Daoy (cell line): ENCODE measurements at places on chromosomes 2 and 18.
A peak's percentile ranks its signal among the peaks of the same experiment; 100 is the strongest.

- no peak for DNase-seq
These were observed 12.6 kb downstream of the ZBTB7C start for GRCh38 chr18:48396561-48396960.

- no peak for DNase-seq
These were observed 185.4 kb upstream of the OSR1 start for GRCh38 chr2:19543663-19544383.

DNA sequence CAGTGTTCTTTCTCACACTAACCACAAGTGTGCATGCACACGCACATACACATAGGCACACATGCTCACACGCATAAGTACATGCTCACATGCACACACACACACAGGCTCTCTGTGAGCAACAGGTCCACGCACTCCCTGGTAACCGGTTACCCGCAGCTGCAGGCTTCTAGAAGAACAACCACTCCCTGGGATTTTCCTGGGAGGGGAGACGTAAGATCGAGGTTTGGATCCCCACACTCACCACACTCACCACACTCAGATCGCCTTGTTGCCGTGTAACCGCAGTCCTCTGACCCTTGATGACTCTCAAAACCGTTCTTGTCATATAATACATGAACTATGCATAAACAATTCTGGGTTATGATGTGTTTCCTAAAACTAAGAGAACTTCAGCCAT is 42.2 kb downstream of the TTC32 start:
- DNase-seq, result peak; percentile 17

GRCh38 chr2:138267161-138267901 is 234.2 kb upstream of the SPOPL start:
- DNase-seq, result peak; percentile 22
